Ecto neural progenitor cell (in vitro differentiated cells): ENCODE measurements at places on chromosomes 7 and 10.

GRCh38 chr7:24732646-24733413 is 24.4 kb downstream of the GSDME start:
- no peak for DNase-seq

DNA sequence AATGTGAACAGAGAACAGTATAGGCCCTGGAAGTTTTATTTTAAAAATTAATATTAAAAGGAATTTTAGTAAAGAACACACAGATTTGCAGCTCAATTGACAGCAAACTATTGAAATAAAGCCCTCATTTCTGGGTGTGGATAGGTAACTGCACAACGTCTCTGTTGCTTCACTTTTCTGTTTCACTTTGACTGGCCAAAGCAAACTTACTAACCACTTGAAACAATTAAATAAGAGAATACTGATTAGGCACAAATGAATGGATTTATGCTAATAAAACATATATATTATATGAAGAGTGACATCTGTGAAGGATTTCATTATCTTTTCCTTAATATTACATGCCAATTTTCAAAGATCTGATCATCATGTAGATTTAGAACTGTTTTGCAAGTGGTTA is 11.9 kb downstream of the ZNF804B start:
- DNase-seq: no peak

DNA sequence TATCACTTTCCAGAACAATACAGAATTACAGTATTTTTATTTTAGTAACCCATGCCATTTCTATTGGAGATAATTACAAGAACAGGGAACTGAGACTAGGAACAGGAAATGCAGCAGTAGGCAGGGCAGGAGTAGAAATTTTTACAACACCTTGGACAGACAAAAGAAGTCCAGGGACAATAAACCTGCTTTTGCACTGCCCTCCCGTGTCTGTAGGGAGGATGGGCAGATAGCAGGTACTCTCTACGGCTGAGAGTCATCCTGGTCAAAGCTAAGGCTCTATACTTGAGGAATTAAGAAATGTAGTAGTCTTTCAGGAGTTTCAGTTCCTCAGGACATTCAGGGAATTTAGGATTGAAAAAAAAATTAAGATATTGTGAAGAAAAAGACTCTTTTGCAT is 63.4 kb downstream of the VAX1 start:
- no peak for DNase-seq

DNA sequence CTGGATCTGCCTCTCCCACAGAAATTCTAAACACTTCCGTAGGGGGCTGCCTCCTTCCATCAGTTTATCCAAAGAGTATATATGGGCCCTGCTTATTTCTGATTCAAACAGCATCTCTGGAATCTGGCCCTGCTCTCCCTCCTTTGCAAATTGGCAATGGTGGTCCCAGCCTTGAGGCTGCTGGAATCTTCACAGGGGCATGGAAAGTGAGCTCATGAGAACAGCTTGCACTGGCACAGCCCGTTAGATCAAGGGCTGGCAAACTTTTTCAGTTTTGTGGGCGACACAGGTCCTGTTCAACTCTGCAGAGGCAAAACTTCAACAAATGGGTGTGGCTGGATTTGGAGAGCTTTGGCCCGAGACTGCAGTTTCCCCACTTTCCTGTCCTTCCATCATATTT is 526.9 kb downstream of the KCNMA1 start:
- no peak for DNase-seq

GRCh38 chr7:33731912-33732311 is 173.4 kb upstream of the BMPER start:
- DNase-seq: no peak

- no peak for DNase-seq
Measured at GRCh38 chr7:118575393-118575948, 351.0 kb downstream of the ANKRD7 start.

DNA sequence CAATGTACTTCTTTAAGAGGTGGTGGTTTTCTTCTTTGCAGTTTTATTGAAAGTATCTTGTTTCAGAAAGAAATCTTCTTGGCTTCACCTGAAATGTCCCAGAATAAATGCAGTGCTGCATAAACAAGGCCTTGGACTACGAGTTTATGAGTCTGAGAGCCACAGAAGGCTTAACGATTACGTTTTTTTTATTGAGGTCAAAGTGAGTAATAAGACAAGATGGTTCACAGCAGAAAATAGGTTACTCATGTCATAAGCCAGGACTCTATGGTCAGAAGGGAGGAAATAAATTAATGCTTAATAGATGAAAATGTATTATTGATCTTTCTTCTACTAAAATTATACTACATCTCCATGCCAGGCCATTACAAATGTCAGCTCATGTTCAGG is 13.7 kb upstream of the NPTX2 start:
- no peak for DNase-seq

GRCh38 chr7:42012786-42013360 is 224.1 kb downstream of the GLI3 start:
- DNase-seq: no peak

- no peak for DNase-seq
Measured at GRCh38 chr7:20831956-20832355, 45.3 kb upstream of the SP8 start.

- no peak for DNase-seq
Measured at GRCh38 chr10:31952066-31952465, 23.4 kb upstream of the ARHGAP12 start.

GRCh38 chr7:142776206-142776844 is 5.6 kb downstream of the PRSS2 start:
- no peak for DNase-seq

- DNase-seq: no peak
Measured at GRCh38 chr7:45196374-45196773, 38.8 kb downstream of the RAMP3 start.

GRCh38 chr10:128928231-128928836 is 538.7 kb upstream of the MGMT start:
- DNase-seq: no peak

DNA sequence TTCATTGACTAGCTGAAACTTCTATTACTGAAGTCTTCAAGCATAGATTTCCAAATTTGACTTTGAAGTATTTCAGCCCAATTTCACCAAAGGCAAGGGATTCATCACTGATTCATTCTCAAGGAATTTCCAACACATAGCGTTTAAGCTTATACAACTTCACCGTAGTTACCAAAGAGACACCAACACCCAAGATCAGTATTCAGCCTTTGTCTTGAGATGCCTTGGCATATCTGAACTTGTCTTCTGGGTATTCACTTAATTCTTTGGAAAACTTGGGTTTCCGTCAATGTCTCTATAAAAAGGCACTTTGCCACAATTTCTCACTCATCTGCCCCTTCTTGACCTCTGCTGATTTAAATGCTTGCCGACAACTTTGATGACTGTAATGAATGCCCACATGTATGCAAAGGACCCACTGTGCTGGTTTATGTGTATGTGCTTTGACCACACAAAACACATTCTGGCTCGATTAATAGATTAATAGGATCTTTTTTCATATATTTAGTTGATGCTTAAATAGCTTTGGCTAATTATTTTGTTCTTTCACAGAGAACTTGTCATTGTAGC is 49.6 kb downstream of the TES start:
- DNase-seq: no peak

DNA sequence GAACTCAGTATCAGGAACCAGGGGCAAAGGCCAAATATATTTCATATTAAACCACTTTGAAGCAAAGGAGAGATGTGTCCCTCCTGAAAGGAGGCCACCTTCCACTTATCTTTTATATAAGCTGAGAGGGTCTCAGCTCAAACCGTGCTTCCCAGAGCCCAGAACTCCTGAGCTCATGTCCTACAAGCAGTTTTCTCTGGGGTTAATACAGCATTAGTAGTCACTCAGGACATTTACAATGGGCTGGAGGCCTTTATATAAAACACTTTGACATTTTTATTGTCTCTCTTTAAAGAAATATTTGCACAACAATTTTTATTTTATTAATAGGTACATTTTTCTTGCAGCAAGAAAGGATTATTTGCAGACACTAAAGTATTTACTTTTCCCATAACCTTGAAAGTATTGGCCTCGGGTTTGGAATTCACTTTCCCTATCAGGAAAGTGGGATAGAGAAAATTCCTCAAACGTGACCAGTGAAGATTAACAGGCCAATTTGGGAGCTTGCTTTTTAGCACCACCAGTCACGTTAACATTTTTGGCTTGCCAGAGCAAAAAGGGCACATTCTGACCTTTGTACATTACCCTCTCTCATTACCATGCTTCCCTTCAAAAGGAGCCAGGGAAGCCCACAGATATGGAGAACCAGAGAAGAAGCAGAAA is 464.9 kb upstream of the NRP1 start:
- DNase-seq: no peak

DNA sequence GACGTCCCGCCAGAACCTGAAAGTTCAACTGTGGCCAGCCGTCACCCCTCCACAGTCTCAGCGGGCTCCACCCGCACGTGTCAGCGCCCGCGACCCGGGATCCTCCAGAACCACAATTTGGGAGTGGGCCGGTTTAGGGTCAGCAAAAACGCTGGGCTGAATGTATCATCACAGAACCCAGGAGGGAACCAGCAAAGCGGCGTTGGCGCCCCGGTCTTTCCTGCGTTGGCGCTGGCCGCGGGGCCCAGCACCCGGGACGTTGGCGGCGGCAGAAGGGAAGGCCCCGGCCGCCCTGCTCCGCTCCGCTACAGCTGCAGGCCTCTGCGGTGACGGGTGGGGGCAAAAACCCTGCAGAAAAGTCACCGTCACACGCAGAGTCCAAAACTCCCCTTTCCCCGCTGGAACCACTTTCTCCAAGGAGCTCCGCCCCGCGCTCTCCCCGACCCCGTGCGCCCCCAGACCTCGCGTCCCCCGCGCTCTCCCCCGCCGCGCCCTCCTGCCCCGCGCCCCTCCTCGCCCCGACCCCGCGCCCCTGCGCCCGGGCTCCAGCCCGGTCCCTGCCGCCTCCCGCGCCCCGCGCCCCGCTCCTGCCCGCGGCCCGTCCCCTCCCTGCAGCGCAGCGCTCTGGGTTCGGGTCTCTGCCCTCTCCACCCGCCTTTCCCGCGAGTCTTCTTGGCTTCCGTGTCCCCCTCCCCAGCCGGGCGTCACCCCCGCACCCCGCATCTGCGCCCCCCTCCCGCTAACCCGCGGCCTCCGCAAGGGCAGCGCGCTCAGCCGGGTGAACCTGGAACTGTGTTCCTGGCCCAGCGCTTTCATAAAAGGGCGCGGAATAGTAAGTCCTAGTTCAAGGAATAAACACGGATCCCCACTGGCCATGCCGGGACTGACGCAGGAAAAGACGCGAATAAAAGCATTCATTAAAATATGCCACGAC is 24.0 kb upstream of the RNF32 start:
- DNase-seq: no peak

GRCh38 chr10:34495938-34496337 is 319.2 kb downstream of the PARD3 start:
- no peak for DNase-seq

DNA sequence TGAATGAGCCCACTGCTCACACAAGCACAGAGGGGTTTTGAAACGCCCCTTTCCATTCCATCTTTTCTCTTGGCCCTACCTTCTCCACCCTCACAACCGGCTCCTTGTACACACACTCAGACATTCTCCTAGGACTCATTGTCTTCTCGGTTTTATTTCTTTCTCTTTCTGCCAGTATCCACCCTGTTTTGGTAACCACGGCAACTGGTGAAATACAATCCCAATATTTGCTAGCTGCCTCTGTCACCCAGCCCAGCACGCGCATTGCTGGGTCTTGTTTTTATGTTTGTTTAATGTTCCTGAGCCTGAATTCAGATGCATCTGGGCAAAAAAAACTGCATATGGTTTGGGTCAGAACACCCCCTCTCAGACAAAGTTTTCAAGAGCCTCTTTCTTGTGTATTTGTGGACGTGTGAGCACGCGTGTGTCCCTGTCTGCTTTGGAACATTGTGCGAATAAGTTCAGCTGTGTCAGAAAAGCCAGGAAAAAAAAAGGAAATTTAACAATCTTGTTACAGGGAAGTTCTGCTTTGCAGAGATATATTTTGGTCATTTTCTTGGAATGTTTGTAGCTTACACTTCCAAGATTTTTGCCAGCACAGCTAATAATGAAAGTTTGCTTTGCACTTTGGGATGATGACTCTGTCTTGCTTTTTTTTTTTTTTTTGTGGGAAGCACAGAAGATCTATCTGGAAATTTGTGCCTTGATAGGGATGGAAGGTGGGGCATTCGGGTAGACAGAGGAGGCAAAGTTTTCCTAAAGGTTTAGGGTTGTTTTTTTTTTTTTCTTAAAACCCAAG is 225.9 kb downstream of the TRIL start:
- no peak for DNase-seq

- DNase-seq: no peak
Measured at GRCh38 chr7:27300421-27300820, 57.8 kb downstream of the EVX1 start.

- DNase-seq: no peak
Measured at GRCh38 chr7:121714559-121715303, 158.2 kb upstream of the PTPRZ1 start.

- DNase-seq: no peak
Measured at GRCh38 chr10:110708776-110709443, 64.8 kb downstream of the RBM20 start.

- no peak for DNase-seq
Measured at GRCh38 chr10:13395540-13395939, 47.4 kb upstream of the SEPHS1 start.

DNA sequence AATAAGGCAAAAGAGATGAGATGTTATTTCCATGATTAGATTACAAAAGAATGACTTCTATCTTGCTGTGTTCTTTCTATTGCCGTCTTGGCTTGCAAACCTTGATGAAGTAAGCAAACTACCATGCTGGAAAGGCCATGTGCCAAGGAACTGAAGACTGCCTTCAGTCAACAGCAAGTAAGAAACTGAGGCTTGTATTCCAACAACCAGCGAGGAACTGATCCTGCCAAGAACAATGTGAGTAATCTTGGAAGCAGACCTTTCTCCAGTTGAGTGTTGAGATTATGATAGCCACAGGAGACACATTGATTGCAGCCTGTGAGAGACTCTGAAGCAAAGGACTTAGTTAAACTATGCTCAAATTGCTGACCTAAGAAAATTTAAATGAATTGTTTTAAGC is 164.6 kb upstream of the GRM3 start:
- no peak for DNase-seq

DNA sequence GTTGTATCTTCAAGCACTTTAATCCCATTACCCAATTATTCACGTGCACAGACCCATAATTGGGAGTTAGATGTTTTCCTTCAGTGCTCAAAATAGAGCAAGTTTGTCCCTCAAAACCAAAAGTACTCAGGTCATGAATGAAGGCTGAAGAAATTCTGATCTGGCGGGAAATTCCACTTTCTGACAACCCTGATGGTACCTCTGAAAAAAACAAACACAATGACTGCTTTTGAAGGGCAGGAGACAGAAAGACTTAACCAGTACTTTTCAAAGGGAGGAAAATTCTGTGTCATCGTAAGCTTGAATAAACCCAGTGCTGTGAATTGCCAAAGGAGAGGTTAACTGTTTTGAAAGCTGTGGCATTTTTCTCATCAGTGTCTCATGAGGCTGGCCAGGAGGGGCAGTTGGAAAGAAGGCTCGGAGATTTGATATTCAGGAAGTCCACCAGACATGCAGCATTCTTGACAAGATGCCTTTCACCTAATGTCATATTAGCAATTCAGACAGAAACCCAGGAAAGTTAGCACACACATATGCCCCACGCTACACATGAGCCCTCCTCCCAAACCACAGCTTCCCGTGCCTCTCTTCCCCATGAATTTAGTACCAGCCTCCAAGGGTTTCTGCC is 347.0 kb downstream of the KCNMA1 start:
- DNase-seq: no peak
